SW 1271 (cell line): ENCODE measurements at places on chromosomes 2 and 18.

- no peak for DNase-seq
These were observed 50.5 kb downstream of the SNED1 start for GRCh38 chr2:241048949-241049343.

GRCh38 chr2:55869637-55870325, 53.8 kb downstream of the EFEMP1 start:
- no peak for DNase-seq

GRCh38 chr2:215104226-215104625, 34.2 kb downstream of the ABCA12 start:
- DNase-seq: no peak

GRCh38 chr2:152581360-152581759, 135.9 kb downstream of the PRPF40A start:
- DNase-seq: no peak

DNA sequence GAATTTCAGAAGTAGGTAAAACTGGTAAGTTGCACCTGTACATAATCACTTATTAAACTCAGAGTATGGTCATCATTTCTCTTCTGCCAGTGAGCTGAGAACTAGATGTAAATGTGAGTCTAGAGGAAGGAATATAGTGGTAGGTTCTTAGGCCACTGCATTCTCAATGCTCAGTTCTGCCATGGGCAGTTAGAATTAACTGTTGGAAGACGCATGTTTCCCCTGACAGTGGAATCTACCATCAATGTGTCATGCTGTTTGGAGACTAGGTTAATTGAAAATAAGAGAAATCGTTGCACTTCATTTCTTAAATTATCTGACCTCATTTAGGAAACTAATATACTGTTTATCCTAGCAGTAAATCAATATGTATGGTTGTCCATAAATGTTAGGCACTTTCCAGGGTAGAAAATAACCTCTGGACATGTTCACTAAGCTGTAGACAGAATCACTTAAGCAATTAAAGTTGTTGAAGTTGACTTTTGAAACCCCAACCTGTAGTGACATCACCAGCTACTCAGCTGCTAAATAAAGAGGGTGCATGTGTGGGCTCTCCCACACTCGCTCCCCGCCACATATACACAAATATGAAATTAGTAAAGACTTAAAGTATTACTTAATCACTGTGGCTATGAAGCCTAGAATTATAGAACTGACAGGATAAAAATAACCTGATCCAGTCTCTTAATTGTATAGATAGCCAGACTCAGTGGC, 91.5 kb upstream of the NOSTRIN start:
- no peak for DNase-seq

- no peak for DNase-seq
These were observed 209.8 kb upstream of the SPOPL start for GRCh38 chr2:138291805-138292204.

DNA sequence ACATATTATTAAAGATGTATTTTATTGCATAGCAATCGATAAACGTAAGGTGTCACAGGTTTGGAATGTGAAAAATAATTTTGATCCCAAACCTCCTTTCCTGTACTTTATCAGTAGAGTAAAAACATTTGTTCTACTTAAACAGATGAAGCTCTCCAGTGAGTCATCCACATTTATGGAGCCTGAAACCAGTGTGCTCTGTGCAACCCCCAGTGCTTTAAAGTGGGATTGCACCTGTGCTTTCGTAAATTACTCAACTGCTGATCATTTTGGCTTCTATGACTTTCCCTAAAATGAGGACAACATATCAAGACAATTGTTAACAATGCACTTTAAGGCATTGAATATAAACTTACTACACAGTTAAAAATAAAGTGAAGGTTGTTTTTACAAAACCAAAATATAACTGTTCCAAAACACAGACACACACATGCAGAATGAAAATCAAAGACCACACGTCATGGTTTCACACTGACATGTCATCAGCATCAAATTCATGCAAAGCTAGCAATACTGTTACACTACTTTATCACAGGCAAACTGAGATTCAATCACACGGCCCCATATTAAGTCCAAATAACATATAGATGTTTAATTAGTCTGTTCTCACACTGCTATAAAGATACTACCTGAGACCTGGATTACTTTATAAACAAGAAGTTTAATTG, 9.7 kb downstream of the TMEM18 start:
- peak; percentile 57 for DNase-seq

- no peak for DNase-seq
These were observed 33.5 kb downstream of the MGAT5 start for GRCh38 chr2:134287323-134287722.

GRCh38 chr2:28134262-28134812, 243.8 kb downstream of the BABAM2 start:
- no peak for DNase-seq
